ENCODE measurements at places on chromosomes 1 and 21.

GRCh38 chr1:48371598-48371997, 100.4 kb downstream of the SPATA6 start:
- DNase-seq: no peak

DNA sequence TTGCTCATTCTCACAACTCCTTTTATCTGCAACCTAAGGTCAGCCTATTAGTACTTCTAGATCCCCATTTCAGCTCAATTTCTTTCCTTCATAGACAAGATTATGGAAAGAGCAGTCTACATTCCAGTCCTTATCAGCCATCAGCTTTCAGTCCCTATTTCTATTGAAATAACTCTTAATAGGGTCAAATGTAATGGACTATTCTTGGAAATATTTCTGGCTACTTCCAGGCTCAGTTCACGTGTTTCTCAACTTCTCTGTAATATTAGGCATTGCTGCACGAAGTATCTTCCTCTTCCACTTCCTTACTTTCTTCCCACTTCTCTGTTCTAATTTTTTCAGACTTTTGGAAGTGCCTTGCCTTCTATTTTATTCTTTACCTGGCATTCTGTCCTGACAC, 232.9 kb upstream of the USP25 start:
- no peak for DNase-seq

DNA sequence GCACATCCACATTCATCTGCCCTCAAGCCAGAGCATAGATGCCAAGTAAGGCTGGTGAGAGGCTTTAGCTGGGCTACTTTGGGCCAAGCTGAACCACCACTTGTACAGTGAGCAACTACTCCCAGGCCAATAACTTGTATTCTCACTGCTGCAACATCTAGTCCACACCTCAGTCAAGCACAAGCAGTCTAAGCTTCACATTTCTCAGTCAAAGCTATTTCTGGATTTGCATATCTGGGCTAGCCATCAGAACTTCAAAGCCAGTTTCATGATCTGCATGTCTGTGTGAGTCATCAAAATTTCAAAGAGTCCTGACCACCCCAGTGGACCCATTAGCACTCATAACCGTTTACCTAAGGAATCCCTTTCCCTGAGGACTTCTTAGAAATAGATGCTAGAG, 77.7 kb upstream of the DIRAS3 start:
- no peak for DNase-seq

DNA sequence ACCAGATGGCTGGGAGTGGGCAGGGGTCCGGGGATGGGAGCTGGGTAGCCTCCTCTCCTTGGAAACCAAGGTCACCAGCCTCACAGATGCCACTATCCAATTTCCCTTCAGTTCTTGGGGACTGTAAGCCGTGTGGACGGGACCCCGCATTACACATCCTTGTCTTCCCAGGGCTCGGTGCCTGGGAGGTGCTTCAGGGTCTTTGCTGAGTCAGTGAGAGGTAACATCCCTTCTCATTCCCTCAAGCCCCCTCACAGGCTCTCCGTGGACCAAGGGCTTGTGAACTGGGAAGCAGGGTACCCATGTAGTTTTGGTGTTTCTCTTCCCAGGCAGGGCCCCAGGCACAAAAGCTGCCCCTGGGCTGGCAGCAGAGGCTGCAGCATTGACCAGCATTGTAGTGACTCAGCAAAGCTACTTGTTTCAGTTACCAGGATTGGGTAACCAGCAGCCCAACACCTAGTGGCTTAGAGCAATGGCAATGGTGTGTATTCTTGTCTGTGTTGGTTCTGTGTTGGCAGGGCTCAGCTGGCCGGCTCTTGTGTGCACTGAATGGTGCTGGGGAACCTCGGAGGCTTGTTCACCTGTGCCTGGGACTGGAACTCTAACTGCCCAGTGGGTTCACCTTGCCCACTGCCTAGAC, 24.6 kb upstream of the PCBP3 start:
- DNase-seq: no peak

GRCh38 chr1:161216945-161217712, 2.0 kb downstream of the FCER1G start:
- no peak for DNase-seq

DNA sequence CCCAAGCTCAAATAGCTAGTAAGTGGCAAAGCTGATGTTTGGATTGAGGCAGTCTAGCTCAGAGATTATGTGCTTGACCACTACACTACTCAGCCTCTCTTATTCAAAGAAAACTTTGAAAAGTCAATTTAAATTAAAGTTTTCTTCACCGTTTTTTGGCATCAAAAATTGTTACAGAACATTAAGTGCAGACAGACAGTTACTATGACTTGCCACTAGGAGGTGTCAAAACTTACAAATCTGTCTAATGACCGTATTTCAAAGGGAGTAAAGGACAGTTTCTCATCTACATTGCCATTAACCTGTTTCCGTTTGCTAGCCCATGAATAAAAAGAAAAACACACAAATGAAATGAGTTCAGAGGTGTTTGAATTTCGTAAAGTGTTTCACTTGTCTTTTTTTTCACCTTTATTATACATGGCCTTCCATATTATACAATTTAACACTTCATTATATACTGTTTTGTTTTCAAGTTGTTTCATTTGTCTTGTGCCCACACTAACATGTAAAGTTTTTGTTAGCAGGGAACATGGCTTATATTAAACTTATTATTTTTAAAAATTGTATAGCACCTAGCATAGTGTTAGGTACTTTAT, 57.4 kb upstream of the MTF2 start:
- no peak for DNase-seq

Measured in progenitor cell of endocrine pancreas (in vitro differentiated cells).